ENCODE measurements at places on chromosomes 5 and 9. TPM values are rescaled to one million over a fixed set of nuclear protein-coding genes. Genes with fewer than 3 reads are reported as not detected.
A peak's percentile ranks its signal among the peaks of the same experiment; 100 is the strongest.

DNA sequence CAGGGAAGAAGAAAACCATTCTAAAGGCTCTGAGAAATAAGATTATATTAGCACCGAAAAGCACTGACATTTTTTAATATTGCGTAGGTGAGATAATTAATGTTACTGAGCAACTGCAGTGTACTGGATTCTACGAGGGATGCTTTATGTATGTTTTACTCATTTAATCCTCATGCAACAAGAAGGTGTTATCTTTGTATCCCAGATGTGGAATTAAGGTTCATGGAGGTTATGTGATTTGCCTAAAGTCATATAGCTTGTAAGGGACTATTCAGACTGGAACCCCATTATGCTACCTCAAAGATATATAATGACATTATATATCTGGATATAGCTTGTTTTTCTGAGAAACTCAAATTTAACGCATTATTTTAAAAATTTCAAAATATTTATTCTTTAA lies 2.5 kb downstream of the FBXO4 start:
- no peak for DNase-seq

GRCh38 chr9:1875921-1876448 lies 139.2 kb upstream of the SMARCA2 start:
- no peak for DNase-seq

- DNase-seq: no peak
Measured at GRCh38 chr5:69493396-69494133, 975 bp downstream of the OCLN start.

GRCh38 chr9:113931140-113931539 lies 55.0 kb downstream of the ZNF618 start:
- DNase-seq: no peak

DNA sequence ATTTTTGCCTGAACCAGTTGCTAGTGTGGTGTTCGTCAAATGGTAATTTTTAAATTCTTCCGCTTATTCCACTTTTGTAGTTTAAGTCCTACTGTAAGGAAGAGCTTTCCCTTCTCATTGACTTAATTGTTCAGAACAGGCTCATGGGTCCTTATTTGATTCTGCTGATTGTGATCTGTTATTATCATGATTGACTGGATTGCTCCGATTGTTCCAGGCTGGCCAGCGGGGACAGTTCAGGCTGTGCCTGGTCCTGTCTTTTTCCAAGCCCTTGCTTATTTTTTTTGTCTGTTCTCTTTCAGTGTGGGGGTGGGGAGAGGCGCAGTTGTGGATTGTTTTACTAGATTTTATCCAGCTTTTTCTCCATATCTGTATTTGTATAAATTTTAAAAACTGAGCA lies 52.4 kb downstream of the TRIO start:
- DNase-seq: no peak

DNA sequence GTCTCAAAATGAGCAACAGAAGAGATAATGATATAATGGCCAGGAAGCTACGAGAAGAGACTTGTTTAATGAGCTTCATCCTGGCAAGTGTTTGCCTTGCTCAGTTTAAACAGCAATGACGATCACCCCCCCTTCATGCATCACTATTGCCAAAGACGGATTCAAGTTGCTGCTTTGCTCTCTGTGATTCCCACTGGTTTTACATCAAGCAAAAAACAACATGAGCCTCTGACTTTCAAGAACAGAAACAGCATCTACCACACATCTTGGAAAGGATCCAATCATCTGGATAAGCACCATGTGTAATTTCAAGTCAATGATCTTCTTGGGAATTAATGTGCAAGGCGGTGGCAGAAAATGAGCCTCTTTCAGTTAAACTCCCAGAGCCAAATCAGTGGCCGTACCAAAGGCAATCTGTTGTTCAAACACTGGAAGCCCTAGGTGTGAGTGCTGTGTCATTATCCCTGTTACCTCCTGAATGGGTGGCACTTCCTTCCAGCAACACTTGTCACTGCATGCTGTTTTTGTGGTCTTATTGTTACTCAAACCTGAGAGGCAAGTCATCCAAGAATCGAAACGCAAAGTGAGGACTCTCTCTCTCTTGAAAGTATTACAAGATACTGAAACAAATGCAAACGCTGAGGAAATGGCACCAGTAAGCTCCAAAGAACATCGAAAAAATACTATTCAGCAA lies 72.8 kb downstream of the MED27 start:
- DNase-seq: peak; percentile 84

DNA sequence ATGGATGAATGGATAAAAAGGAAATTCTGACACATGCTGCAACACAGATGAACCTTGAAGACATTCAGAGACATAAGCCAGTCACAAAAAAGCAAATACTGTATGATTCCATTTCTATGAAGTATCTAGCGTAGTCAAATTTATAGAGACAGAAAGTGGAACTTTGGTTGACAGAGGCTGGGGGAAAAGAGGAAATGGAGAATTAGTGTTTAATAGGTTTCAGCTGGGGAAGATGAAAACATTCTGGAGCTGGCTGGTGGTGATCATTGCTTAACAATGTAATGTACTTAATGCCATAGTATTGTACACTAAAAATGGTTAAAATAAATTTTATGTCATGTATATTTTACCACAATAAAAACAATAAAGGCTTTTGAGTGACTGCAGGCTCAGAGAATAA lies 24.2 kb downstream of the PPIC start:
- peak; percentile 61 for DNase-seq

- DNase-seq: no peak
Measured at GRCh38 chr9:16171911-16172310, 619.1 kb downstream of the CCDC171 start.

GRCh38 chr9:6681957-6682501 lies 36.5 kb upstream of the GLDC start:
- DNase-seq: peak; percentile 12

DNA sequence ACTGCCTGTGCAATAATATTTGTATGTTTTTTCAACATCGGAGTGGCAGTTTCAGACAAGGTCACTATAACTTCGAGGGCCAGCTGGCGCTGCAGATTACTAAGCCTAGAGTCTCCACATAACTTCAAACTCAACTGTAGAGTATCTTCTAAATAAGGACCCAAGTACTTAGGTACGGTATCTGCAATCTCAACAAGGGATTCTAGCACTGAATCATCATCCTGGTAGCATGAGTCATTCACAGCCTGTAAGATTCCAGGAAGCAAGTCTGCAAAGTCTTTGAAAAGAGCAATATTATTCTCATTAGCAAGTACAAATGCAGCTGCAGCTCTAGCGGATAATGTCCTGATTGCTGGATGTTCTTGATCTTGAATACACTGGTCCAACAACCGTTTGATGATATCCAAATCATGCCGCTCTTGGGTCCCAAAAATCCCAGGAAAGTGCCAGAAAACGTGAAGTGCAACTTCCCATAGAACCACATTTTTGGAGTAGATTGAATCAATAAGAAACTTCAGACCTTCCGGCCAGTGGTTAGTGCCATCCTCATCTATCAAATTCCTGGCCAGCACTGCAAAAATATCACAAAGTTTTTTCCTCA lies 654 bp downstream of the RANBP6 start:
- no peak for DNase-seq

GRCh38 chr9:28389411-28389810 lies 816.1 kb upstream of the C9orf72 start:
- no peak for DNase-seq

DNA sequence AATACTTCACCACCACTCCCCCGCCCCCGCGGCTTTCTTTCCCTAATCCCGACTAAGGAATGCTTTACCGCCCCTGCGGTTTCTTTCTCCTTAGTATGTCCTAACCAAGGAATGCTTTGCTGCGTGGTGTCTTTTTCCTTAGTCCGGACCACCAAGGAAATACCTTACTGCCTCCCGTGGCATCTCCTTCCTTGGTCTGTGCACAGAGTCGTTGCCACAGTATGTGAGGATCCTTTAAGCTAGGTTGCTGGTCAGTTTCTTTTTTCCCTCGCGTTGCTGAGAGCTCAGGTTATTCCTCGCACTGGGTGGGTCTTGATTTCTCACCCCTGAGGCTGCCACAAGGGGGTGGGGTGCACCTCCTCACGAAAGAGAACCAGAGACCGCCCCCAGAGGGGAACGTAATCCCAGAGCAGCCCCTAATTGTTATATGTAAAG lies 309.4 kb downstream of the NR3C1 start:
- no peak for DNase-seq

- DNase-seq: peak; percentile 94
Measured at GRCh38 chr9:110538647-110539041, 40.9 kb downstream of the SVEP1 start.

- peak; percentile 85 for DNase-seq
Measured at GRCh38 chr5:174571662-174572397, 152.6 kb upstream of the MSX2 start.

DNA sequence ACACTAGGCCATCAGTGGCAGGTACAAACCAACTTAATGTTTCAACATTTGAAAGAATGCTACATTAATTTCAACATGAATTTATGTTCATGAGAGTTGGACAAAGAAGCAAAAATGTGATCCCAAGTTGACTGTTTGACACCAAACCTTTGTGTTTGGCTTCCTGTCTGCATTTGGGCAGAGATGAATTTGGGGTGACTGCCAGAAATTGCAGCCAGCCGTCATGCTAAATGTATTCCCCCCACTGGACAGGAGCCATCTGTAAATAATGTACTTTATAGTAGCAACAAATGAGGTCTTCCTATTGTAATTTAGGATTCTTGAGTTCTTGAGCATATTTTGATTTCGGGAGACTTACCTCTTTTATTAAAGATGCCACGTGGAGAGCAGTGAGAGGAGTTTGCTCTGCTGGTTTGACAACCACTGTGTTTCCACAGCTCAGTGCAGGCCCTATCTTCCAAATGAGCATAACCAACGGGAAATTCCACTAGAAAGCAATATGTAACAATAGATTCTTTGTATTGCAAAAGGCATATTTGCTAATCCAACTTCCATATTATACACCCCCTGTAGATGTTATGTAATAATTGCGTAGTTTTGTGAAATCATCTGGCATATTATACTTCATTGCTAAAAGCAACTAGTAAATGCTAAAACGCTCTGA lies 27.6 kb downstream of the ALDH1A1 start:
- peak; percentile 19 for DNase-seq

- no peak for DNase-seq
Measured at GRCh38 chr5:59593439-59594007, 300.0 kb downstream of the PDE4D start.

GRCh38 chr5:143235423-143235822 lies 168.1 kb downstream of the NR3C1 start:
- DNase-seq: peak; percentile 32

GRCh38 chr5:73264631-73265030 lies 91.6 kb downstream of the TMEM174 start:
- no peak for DNase-seq

- no peak for DNase-seq
Measured at GRCh38 chr5:119019501-119019900, 31.2 kb upstream of the DTWD2 start.

- DNase-seq: no peak
Measured at GRCh38 chr9:14147738-14148137, 166.2 kb downstream of the NFIB start.

DNA sequence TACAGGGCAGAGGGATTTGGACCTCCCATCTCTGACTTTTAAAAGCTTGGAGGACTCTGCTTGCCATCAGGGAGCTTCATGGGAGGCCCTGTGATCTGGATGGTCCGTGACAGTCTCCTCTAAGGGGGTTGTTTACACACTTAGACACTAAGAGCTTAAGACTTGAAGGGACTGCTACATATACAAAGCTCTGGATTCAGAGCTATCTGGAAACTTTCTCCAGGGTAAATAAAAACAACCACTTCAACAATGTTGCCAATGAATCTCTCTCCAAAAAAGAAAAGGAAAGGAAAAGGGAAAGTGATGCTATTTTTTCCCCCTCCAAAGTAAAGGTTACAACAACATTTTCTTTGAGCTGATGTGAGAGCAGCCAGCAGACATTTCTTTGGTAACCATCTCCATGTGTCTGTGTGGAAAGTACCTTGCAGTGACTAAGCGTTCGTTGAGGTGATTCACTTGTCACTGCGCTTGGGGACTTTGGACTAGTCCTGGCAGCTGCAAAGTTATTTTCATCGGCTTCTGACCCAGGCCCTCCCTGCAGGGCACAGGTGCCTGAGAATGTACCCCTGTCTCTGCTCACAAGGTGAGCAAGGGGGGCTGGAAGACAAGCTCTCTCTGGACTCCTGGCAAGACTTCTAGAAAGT lies 262.1 kb upstream of the KLF4 start:
- peak; percentile 56 for DNase-seq

DNA sequence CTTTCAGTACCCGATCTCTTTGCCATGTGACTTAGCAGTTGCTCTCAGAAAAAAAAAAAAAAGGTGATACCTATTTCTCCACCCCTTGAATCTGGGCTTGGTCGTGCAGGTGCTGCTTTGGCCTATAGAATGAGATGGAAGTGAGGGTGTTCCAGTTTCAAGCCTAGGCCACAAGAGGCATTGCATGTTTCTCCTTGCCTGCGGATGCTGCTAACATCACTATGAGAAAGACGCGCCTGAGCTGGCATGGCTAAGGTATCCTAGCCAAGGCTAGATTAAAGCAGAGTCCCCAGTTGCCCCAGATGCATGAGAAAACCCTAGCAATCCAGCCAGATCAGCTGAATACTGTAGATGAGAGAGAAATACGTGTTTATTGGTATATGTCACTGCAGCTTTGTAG lies 14.7 kb upstream of the CSF1R start:
- DNase-seq: no peak

DNA sequence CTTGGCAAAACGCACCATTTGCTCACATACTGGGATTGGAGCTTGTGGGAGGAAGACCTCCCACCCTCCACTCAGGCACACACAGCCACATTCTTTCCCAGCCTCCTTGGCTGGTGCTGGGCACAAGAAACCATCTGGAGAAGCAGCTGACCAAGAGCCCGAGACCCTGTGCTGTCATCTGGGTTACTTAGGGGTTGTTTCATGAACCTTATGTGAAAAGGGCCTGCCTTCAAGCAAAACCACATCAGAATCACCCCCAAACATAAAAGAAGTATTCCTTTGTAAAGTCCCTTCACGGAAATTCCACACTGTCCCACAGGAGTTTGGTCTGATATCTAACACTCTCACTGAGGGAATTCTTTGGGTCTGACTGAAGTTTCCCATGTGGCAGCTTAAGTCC lies 172.1 kb downstream of the NR3C1 start:
- DNase-seq: no peak

GRCh38 chr9:17865881-17866280 lies 287.0 kb downstream of the SH3GL2 start:
- DNase-seq: peak; percentile 40

- DNase-seq: no peak
Measured at GRCh38 chr5:122076050-122076461, 2.0 kb downstream of the LOX start.

- DNase-seq: no peak
Measured at GRCh38 chr9:134611046-134611445, 30.6 kb upstream of the COL5A1 start.

Gene SV2C
- total RNA-seq: 0.10 TPM

Gene PCDHB6
- total RNA-seq: 0.39 TPM

Gene SARDH
- total RNA-seq: 2.6 TPM

Gene NPR2
- 31.5 TPM for total RNA-seq

Gene ARL14EPL
- total RNA-seq: not detected

Gene TEX48
- total RNA-seq: not detected

Gene LURAP1L
- total RNA-seq: 21.3 TPM

Gene CYFIP2
- total RNA-seq: 14.4 TPM

Gene KIF20A
- 16.3 TPM for total RNA-seq

Gene CEP78
- total RNA-seq: 22.7 TPM

Gene LHX3
- total RNA-seq: 0.10 TPM

Gene CYLC2
- total RNA-seq: not detected

Gene CLPTM1L
- total RNA-seq: 78.6 TPM

Gene TLX3
- total RNA-seq: not detected

Gene C9orf85
- 16.1 TPM for total RNA-seq

Gene C5orf34
- 5.1 TPM for total RNA-seq

Gene NRARP
- 9.9 TPM for total RNA-seq

Gene NSG2
- total RNA-seq: 3.1 TPM

Gene MPDZ
- total RNA-seq: 47.2 TPM

Gene IL33
- 28.1 TPM for total RNA-seq

Gene TAF11L10
- total RNA-seq: not detected
